Gastroesophageal sphincter (tissue), 4 donors: ENCODE measurements at places on chromosomes 5 and 9.

DNA sequence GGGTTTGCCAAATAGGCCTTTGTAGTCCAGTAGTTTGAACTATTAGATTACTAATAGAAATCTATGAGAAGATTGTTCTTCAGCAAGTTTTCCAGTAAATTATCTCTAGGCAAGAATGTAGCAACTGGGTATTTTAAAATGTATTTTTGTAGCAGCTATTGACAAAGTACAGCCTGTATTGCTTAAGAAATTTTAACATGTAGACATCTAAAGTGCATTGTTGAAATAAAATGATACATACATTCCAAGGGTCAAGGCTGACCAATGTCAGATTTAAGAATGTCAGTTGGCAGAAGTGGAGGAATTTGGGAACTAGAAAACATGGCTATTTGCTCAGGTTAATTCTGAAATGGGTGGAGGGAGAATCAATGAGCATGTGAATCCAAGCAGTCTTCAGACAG is 57.5 kb upstream of the ZSWIM6 start:
- no peak overlapping the region for H3K4me3 ChIP-seq
- no peaks in the 10 kb centered on the region for H3K36me3 ChIP-seq
- no peak for ATAC-seq
- H3K27me3 ChIP-seq, result no peaks in the 10 kb centered on the region
- H3K27ac ChIP-seq, result no peak overlapping the region

DNA sequence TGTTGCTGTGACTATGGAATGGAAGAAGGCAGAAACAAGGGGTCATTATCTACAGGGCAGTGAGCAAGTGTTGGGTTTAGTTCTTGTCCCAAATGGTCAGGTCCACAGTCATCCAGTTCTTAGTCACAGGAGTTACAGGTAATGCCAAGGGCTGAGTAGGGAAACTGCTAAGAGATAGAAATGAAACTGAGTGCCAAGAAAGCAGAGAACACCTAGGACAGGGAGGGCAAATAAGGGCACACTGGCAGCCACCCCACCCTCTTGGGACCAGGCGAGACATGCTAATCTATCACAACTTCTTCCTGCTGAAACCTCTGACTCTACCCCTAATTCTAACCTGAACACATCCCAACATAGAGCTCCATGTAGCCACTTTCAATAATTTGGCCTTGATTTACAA is 103.2 kb downstream of the KLF4 start:
- no peaks in the 10 kb centered on the region for H3K27me3 ChIP-seq
- H3K4me3 ChIP-seq, result no peak overlapping the region
- no peak overlapping the region for H3K27ac ChIP-seq
- no peak for ATAC-seq
- H3K4me1 ChIP-seq, result peaks cover 27% of the 10 kb centered on the region

GRCh38 chr9:126510564-126510963 is 103.2 kb upstream of the LMX1B start:
- peaks cover 58% of the 10 kb centered on the region for H3K27me3 ChIP-seq
- H3K4me1 ChIP-seq, result no peaks in the 10 kb centered on the region
- H3K4me3 ChIP-seq, result no peak overlapping the region
- ATAC-seq, result no peak
- no peak overlapping the region for H3K27ac ChIP-seq

DNA sequence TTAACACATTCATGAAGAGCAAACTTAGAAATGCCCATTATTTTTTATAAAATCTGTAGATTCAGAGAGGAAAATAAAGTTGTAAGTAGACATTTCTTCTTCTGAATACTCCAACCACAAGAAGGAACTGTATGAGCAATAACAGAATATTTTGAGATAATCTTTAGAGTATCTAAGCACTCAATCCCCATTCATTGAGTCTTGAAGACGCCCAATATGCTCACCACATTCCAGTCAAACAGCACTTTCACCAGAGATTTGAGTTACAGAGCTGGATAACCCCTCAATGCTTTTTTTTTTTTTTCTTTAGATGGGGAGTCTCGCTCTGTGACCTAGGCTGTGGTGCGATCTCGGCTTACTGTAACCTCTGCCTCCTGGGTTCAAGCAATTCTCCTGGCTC is 14.7 kb upstream of the RIC1 start:
- no peak for ATAC-seq
- H3K27me3 ChIP-seq, result no peaks in the 10 kb centered on the region
- no peak overlapping the region for H3K27ac ChIP-seq
- H3K36me3 ChIP-seq, result no peaks in the 10 kb centered on the region

- H3K27me3 ChIP-seq, result no peaks in the 10 kb centered on the region
- H3K27ac ChIP-seq, result no peak overlapping the region
- H3K4me3 ChIP-seq, result no peak overlapping the region
Observed at GRCh38 chr9:10649076-10649475, 36.3 kb upstream of the PTPRD start.

- no peaks in the 10 kb centered on the region for H3K4me1 ChIP-seq
- no peaks in the 10 kb centered on the region for H3K27me3 ChIP-seq
- no peak overlapping the region for H3K27ac ChIP-seq
- no peak overlapping the region for H3K4me3 ChIP-seq
- no peak for ATAC-seq
Observed at GRCh38 chr5:174139623-174140022, 94.1 kb downstream of the NSG2 start.

DNA sequence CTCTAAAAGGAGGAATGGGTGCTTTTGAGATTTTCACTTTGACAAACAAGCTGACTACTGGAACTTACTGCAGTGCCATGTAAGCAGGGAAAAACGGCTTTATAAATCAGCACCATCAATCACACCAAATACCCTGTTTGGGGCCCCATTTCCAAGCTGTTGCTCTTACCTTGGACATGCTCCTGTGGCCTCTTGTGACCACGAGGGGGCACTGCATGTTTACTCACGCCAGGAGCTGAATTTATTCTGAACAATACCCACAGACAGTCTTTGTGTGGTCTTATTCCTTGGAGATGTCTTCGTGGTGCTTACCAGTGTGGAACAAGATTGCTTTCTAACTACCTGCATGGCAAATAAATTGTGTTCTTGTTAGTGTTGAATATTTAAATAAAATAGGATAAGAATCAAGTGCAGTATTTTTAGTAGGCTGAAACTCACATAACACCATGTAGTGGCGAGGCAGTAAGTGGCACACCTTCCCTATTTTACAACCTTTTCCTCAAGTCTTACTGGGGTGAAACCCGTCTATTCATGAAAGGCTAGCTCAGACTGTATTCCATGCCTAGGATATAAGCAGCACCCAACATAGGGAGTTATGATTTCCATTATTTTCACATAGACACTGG is 155.5 kb upstream of the NMUR2 start:
- no peak overlapping the region for H3K27ac ChIP-seq
- H3K36me3 ChIP-seq, result no peaks in the 10 kb centered on the region
- no peak for ATAC-seq
- no peak overlapping the region for H3K4me3 ChIP-seq
- no peaks in the 10 kb centered on the region for H3K27me3 ChIP-seq
- no peaks in the 10 kb centered on the region for H3K4me1 ChIP-seq

- H3K27ac ChIP-seq, result no peak overlapping the region
- H3K4me1 ChIP-seq, result peaks cover 12% of the 10 kb centered on the region
- no peaks in the 10 kb centered on the region for H3K36me3 ChIP-seq
- no peak for ATAC-seq
Observed at GRCh38 chr5:91318724-91319123, 64.4 kb downstream of the ARRDC3 start.

DNA sequence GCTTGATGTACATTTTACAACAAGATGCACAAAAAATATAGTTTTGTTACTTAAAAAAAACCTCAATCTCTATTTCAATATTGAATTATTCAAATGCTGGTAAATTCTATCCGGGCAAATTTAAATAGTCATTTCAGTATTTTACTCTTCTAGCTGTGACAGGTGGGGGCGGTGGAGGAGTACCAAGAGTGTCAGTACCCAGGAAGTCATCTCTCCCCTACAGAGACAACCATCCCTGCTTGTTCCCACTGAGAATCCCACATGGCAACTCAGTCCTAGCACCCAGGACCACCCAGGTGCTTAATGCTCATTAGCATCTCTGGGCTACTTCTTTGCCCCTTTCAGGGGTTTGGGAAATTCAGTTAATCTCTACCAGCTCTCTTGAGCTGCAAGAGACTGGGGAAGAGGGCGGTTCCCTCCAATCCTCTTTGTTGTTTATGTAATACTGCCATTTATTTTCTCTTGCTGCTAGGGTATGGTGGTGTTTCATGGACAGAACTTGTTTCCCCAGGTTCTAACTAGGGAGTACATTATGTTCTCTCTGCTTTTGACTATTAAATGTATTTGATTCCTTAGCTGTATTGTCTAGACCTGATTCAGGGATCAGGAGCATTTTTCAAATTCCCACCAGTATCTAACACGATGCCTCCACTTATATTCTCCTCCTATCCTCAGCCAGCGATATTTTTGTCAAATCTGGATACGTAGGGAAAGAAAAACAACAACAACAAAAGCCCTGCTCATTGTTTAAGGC is 122.5 kb downstream of the CDH18 start:
- H3K4me3 ChIP-seq, result no peak overlapping the region
- H3K4me1 ChIP-seq, result no peaks in the 10 kb centered on the region
- no peak for ATAC-seq
- H3K27me3 ChIP-seq, result no peaks in the 10 kb centered on the region
- H3K27ac ChIP-seq, result no peak overlapping the region

GRCh38 chr5:114363837-114364236 is 2.0 kb downstream of the KCNN2 start:
- H3K27ac ChIP-seq, result no peak overlapping the region
- H3K36me3 ChIP-seq, result no peaks in the 10 kb centered on the region
- no peak overlapping the region for H3K4me3 ChIP-seq
- peaks cover 11% of the 10 kb centered on the region for H3K4me1 ChIP-seq

GRCh38 chr5:65938256-65938655 is 11.9 kb downstream of the ERBIN start:
- no peak for ATAC-seq
- H3K4me3 ChIP-seq, result no peak overlapping the region
- H3K36me3 ChIP-seq, result no peaks in the 10 kb centered on the region
- no peak overlapping the region for H3K27ac ChIP-seq
- no peaks in the 10 kb centered on the region for H3K4me1 ChIP-seq

- H3K36me3 ChIP-seq, result no peaks in the 10 kb centered on the region
- no peak overlapping the region for H3K27ac ChIP-seq
- H3K4me1 ChIP-seq, result no peaks in the 10 kb centered on the region
- no peak for ATAC-seq
Observed at GRCh38 chr9:96156171-96156974, 145.6 kb downstream of the HSD17B3 start.
